ENCODE measurements at places on chromosomes 11 and 22.
A peak's percentile ranks its signal among the peaks of the same experiment; 100 is the strongest.

- no peak for DNase-seq
Measured at GRCh38 chr11:11346303-11346702, 6.7 kb downstream of the CSNK2A3 start.

- no peak for DNase-seq
Measured at GRCh38 chr11:98549571-98549970, 471.2 kb upstream of the CNTN5 start.

GRCh38 chr11:43504316-43504950 is 145.7 kb downstream of the TTC17 start:
- DNase-seq, result peak; percentile 46

- no peak for DNase-seq
Measured at GRCh38 chr11:72754544-72755155, 2.4 kb upstream of the ARAP1 start.

DNA sequence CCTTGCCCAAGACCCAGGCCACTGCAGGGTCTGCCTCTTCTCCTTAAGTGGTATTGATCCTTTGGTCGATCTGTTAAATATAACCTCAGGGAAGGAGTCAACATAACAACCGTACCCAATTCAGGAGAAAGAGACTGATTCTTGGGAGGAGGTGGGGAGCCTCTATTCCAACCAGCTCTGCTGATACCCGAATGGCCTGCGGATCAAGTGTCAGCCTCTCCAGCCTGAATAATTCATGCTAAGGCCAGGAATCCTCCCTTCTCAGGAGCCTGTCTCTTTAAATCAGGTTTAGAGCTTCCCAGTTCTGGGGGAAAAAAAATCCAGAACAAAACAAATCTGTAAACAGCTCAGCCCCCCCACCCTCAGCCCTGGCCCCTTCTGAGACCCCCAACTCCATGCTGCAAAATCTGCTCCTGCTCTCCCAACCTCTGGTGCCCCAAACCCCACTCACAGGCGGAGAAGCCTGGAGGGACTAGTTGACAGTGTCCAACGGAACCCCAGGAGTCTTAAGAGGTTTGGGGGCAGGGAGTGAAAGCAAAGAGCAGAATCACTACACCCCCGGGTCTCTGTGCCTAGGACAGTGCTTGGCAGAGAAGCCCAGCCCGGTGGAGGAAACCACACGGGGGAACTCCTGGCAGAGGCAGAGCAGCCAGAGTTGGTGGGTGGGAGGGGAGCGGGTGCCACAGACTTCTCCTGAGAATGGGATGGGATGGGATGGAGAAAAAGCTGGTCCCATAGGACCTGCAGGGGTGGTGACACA is 863 bp upstream of the TPBGL start:
- DNase-seq, result no peak

- DNase-seq, result no peak
Measured at GRCh38 chr22:39527481-39527961, 5.0 kb downstream of the RPS19BP1 start.

Data from NCI-H446 (cell line).